T-helper 9 cell (primary cell): ENCODE measurements at places on chromosomes 12 and 14.

GRCh38 chr12:104138797-104139152 is 765 bp upstream of the NFYB start:
- DNase-seq, result no peak

DNA sequence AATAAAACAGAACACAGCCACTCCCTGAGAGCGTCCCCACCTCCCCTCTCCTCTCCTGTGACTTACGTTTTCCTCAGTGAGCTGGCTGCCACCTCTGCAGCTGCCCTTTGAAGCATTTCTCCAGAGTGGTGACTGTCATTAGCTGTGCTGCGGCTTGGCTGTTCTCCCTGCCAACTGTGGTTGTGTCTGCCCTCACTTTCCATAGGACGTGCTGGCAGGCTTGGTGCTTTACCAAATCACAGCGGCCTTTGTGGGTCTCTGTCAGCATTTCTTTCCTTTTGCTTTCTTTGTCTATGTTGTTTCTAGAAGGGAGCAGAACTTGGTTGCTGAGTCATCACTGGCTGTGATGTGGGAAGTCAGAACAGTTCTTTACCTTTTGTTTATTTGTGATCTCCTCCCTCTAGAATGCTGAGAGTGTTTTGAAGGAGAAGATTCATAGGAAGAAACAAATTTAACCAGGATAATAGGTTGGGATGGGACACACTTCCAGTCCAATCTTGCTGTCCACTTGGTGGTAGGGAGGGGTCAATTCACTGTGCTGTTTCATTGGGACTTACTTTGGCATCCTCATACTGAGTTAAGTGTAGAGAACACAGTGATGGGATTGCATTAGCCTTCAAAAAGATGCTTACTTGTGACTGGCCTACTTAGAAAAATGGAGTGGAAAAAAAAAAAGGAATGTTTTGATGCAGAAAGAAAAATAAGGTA is 88.2 kb downstream of the TMX1 start:
- DNase-seq, result no peak

DNA sequence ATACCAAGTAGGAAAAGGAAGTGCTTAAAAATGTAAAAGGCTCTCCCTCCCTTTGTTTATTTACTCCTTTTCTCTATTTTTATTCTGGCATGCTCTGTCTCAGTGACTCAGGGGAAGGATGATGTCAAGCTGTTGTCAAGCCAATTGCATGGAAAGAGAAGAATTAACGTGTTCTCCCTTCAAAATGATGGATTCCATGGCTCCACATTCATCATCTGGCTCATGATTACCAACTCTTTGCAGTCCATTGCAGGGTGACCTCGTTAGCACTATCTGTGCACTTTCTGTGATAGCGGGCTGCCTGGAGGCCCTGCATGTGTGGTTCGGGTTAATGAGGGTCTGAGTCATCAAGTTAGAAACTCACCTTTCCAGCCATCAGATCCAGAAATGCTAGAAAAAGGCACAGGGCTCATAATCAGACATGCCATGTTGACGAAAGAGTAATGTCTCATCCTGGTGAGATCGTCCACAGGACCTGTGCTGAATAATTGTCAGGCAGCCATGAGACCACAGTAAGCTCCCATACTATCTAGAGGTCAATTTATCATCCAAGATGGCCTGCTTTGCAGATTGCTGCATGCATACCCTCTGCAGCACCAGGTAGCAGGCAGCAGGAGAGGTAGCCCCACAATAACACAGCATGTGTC is 79.2 kb upstream of the BTG1 start:
- no peak for DNase-seq

DNA sequence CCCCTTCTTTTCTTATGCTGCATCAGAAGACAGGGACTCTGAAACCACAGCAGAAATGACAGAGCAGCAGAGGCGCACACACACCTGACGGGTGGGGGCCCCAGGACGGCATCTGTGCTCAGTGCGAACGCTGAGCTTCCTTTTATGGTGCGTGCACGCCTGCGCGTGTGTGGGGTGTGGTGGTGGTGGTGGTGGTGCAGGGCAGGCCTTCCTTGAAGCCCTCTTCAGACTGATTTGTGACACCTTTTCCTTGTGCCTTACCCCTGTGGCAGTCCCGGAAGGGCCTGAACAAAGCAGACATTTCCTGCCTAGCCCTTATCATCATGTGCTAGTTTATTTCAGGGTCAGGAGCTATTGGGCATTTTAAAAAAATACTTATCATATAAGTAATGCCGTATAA is 75.7 kb downstream of the TSPAN9 start:
- DNase-seq, result no peak

DNA sequence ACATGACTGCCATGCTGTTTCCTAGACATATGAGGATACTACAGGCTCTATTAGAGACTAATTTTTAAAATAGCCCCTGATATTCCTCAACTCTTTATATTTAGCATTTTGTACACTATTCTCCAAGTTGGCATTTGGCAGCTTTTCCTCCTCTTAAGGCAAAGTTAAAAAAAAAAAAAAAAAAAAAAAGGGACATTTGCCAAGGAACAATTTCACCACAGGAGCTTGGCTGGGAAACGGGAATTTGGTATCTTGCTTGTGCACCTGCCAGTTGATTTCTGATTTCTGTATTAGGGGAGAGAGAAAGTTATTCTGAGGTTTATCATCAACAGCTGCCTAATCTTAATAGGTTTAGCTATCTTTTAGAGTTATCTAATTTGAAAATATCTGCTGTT is 87.2 kb downstream of the CAND1 start:
- DNase-seq, result no peak

GRCh38 chr14:61836184-61836583 is 74.0 kb downstream of the SNAPC1 start:
- no peak for DNase-seq

DNA sequence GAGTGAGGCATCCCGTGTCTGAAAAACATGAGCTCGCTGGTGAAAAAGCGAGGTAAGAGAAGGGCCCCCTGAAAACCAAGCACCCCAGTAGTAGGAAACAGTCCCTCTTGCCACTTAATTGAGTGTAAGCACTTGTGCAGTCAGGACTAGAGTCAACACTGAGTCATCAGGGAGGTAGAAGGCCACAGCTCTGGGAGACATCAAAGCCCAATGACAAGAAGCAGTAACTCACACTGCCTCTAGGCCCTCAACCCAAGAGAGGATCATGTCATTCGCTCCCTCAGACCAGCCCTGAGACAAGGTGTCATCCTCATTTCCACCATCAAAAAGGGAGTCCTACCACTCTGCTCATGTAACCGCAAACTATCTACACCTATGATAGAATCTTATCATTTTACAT is 17.8 kb downstream of the POMT2 start:
- DNase-seq, result no peak

DNA sequence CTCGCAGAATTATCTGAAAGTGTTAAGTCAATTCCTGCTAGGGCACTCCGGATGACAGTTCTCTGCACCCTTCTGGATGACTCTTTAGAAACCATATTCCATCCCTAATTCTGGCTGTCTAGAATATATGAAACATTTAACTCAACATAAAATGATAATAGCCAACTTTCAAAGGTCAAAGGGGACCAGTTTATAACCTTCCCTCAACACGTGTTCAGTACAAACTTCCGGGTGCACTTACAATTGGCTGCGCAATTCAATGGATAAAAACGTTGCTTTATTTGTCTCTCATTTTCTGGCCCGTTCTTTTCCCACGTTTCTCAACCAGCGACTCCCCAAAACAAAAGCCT is 1.3 kb downstream of the SBNO1 start:
- no peak for DNase-seq

DNA sequence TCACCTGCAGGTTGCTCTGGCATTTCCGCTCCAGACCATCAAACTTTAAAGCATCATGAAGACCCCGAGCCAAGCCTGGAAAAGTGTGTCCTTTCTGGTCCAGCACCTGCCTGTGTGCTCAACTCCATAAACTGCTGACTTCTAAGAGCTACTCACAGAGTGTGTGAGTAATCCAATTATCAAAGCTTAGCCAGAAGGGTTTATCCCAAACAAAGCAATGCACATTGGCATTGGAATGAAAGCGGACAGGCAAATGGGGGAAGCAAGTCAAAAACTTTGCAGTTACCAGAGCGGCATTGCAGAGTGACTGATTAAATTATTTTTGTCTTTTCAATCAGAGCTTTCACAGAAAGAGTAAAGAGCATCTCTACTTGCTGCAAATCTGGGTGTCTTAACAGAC is 1262.4 kb upstream of the SEL1L start:
- no peak for DNase-seq

GRCh38 chr14:21352587-21352986 is 31.2 kb downstream of the SUPT16H start:
- DNase-seq, result no peak

DNA sequence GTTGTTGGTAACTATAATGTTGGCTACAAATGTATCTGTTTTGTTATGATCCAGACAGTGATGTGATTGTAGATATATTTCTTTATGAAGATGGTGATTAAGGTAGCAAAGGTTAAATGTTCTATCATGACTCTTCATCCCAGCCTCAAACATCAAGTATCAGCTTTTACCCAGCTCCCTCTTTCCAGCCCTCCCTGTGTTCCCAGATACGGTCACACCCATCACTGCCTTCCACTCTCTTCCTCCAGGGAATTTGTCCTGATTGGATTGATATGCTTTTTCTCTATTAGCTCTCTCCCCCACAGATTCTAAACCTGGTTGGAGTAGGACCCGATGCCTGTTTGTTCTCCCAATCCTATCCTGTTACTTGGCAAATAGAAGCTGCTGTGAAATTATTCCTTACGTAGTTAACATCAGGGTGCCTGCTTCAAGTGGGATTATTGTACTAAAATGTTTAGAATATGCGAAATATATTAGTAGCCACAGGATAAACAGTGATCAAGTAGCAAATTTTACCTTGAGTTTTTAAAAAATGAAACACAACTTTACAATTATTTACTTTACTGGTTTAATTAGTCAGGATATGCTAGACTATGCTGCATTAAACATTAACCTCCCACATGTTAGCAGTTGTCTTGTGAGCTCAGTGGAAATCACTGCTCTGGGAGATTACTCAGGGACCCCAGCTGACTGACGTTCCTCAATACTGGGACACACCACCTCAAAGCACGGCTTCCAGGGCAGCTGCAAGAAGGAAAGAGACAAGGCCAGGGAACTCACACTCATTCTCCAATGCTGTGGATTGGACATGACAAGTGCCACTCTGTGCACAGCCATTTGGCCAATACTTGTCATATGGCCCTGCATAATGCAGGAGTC is 165.3 kb downstream of the ALX1 start:
- DNase-seq, result no peak

GRCh38 chr12:115437061-115437567 is 753.1 kb upstream of the TBX3 start:
- DNase-seq, result no peak

DNA sequence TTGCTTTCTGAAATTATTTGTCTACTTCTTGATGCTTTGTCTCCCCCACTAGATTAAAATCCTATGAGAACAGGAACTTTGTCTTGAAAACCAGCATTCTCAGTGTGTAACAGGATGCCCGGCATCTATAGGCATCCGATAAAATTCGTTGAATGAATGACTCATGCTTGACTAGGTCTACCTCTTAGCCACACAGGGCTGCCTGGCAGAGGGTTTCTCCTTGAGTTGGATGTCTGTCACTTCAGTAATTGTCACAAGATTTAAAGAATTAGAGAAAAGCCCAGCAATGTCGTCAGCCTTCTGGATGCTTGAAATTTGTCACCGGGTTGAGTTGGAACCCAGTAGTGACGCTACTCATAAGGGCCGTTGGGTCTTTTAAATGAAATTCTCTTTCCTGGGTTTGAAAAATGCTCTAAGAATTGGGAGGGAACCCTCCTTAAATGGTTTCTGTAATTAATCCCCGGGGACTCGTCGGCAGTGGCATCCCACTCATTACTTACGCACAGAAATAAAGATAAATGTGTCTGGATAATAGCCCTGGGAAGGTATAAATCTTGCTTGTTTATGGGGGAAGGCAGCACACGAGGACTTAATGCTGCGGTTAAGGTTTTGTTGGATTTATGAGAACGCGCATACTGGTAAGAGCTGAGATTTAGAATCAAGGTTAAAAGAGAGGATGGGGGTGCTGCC is 194.1 kb downstream of the AACS start:
- no peak for DNase-seq

DNA sequence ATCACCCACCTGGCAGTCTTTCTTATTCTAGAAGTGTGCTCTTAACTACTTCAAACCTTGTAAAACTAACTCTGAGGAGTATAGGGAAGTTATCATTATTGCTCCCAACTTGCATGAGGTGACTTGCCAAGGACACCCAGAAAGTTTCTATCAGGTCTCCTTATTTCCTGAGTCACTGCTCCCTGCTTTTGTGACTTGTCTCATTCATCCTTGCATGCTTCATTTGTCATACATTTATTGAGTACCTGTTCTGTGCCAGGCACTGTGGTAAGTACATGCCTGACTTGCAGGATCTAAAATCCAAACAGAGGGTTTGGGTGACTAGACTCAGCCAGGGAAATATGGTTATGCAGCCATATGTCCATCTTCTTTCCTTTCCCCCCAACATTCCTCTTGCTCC is 25.5 kb downstream of the CFAP251 start:
- DNase-seq, result no peak

DNA sequence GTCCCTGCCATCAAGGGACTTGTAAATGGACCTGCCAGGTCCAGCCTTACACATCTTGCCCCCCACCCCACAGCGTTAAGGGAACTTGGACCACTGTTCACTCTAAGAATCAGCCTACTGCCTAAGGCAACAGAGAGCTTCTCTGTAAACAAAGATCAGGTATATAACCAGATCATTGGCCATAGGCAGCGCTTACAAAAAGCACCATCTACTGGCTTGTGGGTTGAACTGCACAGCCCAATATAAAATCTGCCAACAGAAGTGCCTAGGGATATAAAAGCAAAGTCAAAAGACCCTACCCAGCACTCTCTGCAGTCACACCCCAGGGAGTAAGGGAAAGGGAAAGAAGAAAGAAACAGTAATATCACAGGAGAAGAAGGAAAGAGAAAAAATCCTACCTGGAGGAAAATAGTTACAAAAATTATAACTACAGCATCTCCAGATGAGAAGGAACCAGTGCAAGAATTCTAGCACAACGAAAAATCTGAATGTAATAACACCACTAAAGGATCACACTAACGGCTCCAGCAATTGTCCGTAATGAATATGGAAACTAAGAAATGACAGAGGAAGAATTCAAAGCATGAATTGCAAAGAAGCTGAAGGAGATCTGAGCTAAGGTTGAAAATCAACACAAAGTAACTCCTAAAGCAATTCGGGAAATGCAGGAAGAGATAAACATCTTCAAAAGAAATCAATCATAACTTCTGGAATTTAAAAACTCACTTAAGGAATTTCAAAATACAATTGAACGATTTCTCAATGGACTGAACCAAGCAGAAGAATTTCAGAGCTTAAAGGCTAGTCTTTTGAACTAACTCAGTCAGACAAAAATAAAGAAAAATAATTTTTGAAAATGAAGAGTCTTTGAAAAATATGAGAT is 95.2 kb upstream of the PCED1B start:
- no peak for DNase-seq

DNA sequence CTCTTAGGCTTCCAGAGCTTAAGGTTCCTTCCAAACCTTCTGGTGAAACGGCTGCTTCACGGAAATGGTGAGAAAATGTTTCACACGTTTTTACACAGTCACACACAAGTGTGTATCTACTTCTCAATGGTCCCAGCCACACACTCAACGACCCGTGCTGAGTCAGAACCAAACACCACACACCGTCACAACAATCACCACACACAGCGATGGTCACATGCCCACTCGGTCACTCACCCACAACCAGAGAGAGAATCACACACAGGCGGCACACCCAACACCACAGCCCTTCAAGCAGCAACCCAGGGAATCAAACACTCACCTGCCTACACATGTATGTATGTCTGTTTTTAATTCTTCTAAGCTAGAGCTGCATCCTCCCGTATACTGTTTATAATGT is 12.6 kb upstream of the PLEKHD1 start:
- DNase-seq, result no peak
